ENCODE measurements at places on chromosomes 12 and 14.

- no peak for DNase-seq
Measured at GRCh38 chr12:45886685-45887084, 103.7 kb downstream of the SCAF11 start.

DNA sequence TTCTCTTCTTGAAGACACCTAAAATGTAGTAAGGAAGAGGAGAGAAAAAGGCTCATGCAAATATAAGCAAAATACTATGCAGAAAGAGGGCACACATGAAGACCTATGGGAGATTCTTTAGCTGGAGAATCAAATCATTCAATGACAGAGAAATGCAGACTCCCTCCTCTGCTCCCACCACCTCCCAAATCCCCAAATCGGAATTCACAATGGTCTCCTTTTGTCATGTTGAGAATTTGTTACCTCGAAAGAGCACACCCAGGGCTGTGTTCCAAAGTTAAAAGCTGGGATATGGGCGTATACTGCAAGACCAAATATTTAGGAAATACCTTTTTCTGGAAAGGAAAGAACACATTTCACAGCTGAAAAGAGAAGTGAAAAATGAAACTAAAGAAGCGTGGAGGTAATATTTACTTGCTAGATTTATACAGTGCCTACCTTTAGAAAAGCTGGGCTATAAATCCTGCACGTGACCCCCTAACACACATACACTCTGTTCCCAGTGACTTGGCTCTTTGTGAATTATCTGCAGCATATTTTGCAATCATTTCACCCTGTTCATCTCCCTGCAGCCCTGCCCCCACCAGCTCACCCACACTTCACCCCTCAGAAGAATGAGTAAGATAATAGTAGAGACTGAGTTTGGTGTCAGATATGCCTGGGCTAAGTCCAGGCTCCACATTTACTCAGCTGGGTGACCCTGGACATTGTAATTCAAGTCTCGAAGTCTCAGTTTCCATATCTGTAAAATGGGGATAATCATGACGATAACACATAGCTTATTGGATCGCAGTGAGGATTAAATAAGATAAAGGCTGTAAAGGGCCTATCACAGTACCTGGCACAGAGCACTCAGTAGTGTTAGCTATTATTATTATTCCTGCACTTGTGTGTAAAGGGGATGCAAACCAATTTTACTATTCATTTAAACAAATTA, 2.9 kb upstream of the CACNA1C start:
- DNase-seq, result no peak

- peak; percentile 1 for DNase-seq
Measured at GRCh38 chr14:95993768-95994592, 45.2 kb upstream of the C14orf132 start.

- no peak for DNase-seq
Measured at GRCh38 chr12:2999265-2999841, 40.2 kb downstream of the TEAD4 start.

GRCh38 chr12:100365411-100365810, 8.5 kb downstream of the SLC17A8 start:
- DNase-seq, result no peak

DNA sequence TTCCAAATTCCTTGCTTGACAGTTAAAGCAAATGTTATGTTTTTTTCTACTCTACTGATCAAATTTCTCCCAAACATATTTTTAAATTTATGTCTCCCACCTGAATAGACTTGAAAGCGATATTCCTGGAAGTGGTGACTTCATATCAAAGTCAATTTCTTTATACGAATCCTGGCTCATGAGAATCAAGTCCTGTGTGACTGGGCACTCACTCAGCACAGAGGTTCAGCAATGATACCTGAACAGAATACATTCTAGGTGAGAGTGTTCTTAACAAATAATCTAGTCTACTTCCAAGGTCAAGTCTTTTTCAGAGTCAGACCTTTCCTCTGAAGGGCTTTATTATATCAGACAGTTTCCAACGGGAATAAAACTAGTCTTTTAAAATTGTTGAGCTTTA, 1070.6 kb downstream of the TRHDE start:
- no peak for DNase-seq

DNA sequence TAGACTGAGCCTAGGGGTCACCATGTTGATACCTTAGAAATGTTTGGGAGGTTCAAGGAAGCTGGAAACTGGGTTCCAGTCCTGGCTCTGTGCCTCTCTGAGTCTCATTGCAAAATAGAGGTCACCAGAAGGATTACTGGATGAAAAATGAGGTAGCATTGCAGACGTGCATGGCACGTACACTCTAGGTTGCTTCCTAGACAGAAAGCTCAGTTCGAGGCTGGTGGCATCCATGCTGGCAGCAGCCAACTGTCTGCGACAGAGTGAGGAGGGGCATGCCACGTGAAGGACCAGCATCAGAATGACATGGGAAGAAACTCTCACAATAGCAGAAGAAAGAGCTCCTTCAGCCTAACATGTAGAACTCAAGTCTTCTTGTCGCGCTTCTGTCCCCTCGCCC, 4.6 kb upstream of the CYP46A1 start:
- no peak for DNase-seq

DNA sequence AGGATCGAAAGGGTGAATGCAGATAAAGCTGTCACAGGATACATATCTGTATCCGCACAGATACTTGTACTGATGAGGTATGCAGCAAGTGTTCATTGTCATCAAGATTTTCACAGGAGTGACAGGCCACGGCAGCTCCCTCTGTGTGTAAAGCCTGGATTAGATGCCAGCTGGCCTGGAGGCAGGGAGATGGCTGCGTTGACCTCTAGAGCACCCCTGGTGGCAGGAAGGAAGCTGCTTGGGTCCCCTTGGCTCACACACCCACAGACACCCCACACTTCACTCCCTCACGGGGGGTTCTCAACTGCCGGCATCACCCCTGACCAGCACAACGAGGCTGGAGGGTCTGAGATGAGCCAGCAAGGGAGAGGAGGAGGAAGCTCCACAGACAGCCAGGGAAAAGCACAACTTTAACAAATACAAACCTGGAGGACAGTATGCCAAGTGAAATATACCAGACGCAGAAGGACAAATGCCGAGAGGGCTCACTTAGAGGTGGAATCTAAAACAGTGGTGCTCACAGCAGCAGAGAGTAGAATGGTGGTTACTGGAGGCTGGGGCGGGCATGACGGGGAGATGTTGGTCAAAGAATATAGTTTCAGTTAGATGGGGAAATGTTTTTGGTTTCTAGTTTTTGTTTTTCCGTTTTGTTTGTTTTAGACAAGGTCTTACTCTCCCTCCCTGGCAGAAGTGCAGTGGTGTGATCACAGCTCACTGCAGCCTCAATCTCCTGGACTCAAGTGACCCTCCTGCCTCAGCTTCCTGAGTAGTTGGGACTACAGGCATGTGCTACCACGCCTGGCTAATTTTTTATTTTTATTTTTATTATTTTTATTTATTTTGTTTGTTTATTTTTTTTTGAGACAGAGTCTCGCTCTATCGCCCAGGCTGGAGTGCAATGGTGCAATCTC, 45.7 kb downstream of the TEAD4 start:
- no peak for DNase-seq

- no peak for DNase-seq
Measured at GRCh38 chr12:104486363-104486750, 29.6 kb downstream of the CHST11 start.

GRCh38 chr14:22689199-22689598, 45.0 kb upstream of the OR6J1 start:
- no peak for DNase-seq

DNA sequence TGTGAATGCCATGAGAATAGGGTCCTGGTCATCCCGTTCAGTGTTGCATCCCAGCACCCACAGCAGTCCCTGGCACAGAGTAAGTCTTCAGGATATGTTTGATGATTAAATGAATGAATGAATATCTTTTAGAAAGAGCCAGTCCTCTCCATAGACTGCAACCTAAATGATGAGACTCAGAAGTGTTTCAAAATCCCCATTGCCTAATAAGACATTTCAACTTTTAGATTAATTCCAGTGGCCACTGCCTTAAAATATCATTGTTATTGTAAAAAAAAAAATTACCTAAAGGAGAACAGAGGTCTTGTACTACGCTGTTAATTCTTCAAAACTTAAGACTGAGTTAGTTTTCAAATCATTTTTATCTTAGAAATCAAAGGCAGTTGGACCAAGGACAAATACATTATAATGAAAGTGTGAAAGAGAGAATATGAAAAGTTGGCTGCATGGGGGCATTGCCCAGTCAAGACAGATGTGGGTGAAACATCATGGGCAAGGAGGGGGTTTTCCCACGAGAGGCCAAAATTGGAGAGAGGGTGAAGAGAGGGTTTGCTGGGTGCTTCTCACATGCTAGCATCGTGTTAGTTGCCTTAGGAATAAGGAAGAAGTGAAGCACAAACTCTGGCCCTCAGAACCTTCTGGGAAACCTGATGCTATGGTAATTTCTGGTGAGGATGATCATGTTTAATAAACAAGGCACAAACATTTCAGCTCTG, 26.3 kb upstream of the CPM start:
- DNase-seq, result no peak

DNA sequence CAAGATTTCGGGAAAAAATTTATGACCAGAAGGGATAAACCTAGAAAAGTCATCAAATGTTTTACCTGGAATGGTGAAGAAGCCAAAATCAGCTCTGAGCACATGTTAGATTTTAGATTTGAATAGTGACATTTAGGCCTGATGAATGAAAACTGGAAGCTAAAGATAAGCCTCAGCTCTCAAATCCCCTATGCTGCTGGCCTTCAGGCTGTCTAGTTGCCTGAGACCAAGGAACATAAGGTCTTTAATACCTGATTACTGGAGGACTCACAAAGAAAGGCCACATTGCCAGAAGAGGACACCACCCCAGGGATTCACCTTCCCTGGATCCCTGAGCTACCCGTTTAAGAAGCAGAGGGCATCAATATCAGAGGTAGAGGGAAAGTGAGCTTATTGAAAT, 56.6 kb downstream of the BCL2L14 start:
- DNase-seq, result no peak

GRCh38 chr12:122125452-122126341, 47.1 kb downstream of the MLXIP start:
- no peak for DNase-seq

DNA sequence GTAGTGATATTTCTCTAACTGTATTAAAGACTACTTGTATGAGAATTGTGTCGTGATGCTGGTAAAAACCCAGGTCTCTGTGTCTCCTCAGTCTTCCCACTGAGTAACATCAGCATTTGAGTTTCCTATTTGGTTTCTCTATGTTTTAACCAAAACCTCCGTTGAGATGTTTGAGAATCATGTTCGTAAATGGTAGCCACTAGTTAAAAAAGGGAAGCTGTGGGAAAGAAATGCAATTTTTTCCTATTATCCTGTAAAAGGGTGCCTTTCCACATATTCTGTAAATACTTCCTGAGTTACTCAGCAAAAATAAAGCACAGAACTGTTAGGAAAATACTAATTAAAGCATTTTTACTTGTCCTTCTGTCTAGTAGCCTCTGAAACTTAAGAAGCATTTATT, 7.0 kb downstream of the CLEC1B start:
- DNase-seq, result no peak

- no peak for DNase-seq
Measured at GRCh38 chr12:93521225-93522080, 51.0 kb upstream of the SOCS2 start.

GRCh38 chr12:4607056-4607455, 41.8 kb downstream of the AKAP3 start:
- no peak for DNase-seq

GRCh38 chr14:78162202-78162601, 8.0 kb upstream of the NRXN3 start:
- no peak for DNase-seq

DNA sequence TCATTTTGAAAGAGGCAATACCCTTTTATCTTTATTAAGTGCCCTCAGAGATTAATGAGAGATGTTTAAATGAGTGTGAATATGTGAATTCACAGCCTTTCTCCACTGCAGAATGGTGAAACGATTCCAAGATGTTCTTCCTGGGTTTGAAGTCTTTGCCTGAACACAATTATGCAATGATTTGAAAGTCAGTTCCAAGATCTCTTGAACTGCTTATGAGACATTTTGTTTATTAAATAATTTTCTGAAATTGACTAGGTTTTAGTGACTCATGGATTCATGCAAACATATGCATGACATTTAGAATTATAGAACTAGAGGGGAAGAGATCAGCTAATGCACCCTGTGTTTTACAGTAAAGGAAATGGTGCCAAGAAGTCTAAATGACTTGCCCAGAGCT, 118.1 kb upstream of the SLC38A2 start:
- no peak for DNase-seq

GRCh38 chr14:52121441-52121840, 52.6 kb upstream of the NID2 start:
- DNase-seq, result no peak

- DNase-seq, result no peak
Measured at GRCh38 chr14:86780876-86781510, 1212.0 kb downstream of the GALC start.

GRCh38 chr14:69005432-69006148, 26.5 kb upstream of the ACTN1 start:
- no peak for DNase-seq

- no peak for DNase-seq
Measured at GRCh38 chr14:72830786-72831594, 62.9 kb downstream of the DPF3 start.

DNA sequence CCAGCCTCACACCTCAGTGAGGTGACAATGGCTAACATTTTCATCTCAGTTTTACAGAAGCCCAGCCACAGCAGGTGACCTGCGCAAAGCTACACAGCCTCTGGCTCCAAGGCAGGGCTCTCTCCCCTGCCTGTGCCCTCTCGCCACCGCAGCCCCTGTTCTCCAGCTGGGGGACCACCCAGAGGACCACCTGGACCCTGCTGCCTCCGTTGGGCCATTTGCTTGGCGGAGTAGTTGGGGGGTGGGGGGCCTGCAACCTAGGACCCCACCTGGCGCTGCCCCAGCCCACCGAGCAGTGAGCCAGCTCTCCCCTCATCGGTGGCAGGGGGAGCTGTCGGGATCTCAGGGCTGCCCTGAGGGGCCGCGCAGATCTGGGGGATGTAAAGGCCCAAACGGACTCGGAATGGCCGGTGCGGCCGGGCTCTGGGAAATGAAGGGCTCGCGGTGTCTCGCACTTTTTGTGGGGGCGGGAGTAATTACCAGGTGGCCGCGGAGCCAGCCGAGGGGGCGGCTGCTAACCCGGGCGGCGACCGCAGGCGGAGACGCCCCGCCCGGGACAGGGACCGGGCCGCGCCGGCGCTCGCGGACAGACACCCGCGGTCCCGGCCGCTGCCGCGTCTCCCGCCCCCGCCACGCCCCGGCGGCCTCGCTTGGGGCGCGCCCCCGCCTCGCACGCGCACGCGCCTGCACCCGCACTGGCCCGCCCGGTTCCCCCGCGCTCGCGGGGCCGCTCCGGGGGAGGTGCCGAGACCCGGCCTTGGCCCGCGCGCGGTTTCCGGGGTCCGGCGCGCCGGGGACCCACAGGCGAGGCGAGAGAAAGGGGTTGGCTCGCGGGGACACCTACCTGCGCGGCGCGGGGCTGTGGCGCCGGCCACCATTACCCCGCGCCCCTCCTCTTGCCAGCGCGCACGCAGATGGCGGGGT, 8.6 kb upstream of the GPR68 start:
- DNase-seq, result no peak

Data from stimulated activated CD8-positive, alpha-beta memory T cell treated with anti-CD3 and anti-CD28 coated beads, Interleukin-4, amount 100 ng/mL, for 1 hour (primary cell).